ENCODE measurements at places on chromosomes 11 and 22.

DNA sequence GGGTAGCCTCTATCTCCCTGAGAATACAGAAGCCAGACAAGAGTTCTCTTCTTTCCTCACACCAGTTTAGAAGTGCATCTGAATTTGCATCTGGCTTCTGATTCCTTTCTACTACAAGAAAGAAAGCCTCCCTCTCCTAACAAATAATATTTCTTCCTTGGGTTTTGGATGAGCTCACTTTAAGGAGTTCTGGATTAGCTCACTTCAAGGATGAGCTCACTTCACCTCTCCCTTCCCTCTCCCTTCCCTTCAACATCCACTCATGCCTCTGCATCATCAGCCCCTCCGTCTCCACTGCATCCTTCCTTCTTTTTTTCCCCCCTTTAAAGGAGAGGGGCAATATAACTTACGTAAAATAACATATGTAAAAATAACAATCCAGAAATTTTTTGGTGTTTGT lies 1.6 kb upstream of the MTNR1B start:
- no peak for DNase-seq

GRCh38 chr11:121964591-121964990 lies 151.4 kb downstream of the BLID start:
- DNase-seq, result no peak

DNA sequence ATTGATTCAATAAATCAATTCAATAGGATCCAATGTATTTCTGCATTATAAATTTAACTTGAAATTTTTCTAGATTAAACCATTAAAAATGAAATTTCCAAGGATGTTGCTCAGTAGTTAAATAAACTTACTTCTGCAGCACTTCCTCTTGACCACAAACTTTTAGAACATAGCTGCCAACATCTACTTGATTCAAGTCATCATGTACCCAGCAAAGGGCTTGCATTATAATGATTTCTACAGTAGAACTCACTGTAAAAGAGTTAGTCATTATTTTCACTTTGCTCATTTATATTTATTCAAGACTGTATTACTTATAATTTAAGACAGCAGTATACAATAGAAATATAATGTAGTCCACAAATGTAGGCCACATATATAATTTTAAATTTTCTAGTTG lies 59.2 kb downstream of the PIK3C2A start:
- DNase-seq, result no peak

DNA sequence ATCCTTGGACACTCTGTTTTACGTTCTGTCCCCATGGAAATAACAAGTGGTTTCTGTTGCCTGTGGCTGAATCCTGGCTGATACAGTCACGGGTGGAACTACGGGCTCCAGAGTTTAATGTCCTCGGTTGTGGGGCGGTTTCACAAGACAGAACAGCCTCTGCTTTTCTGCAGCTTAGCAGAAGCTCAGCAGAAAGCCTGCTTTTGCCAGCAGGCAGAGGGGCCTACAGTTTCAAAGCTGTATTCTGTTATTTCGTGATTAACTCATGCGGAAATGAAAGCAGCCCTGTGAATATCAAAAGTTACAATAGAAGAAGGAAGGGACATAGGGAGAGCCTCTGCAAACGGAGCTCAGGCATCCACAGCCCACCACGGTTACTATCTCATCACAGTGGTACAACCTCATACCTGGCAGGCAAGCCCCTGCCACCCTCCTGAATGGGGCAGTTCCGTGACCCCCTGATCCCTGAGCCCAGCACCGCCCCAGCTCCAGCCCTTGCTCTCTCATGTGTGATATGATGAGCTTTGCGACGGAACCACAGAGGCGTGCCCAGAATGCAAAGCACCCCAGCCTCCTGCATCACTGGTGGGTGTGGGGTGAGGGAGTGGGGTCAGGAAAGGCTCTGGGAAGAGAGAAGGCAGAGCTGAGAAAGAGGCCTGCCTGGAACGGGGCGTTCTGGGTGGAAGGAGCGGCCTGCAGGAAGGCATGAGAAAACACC lies 360.6 kb downstream of the BRD1 start:
- DNase-seq, result no peak

DNA sequence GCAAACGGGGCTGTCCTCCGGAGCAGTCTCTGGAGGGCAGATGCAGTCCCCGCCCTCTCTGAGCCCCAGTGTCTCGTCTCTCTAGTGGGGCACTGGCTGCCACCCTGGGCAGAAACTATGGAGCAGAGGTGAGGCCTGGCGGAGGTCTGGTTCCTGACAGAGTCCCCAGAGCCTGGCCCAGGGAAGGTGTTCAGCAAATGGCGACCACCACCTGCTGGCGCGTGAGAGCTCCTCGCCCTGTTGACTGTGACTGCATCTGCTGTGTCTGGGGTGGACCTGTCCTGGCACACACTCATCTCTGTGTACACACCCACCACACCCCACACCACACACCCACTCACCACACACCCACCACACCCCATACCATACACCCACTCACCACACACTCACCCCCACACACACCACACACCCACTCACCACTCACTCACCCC lies 18.3 kb upstream of the TTLL12 start:
- DNase-seq, result no peak

DNA sequence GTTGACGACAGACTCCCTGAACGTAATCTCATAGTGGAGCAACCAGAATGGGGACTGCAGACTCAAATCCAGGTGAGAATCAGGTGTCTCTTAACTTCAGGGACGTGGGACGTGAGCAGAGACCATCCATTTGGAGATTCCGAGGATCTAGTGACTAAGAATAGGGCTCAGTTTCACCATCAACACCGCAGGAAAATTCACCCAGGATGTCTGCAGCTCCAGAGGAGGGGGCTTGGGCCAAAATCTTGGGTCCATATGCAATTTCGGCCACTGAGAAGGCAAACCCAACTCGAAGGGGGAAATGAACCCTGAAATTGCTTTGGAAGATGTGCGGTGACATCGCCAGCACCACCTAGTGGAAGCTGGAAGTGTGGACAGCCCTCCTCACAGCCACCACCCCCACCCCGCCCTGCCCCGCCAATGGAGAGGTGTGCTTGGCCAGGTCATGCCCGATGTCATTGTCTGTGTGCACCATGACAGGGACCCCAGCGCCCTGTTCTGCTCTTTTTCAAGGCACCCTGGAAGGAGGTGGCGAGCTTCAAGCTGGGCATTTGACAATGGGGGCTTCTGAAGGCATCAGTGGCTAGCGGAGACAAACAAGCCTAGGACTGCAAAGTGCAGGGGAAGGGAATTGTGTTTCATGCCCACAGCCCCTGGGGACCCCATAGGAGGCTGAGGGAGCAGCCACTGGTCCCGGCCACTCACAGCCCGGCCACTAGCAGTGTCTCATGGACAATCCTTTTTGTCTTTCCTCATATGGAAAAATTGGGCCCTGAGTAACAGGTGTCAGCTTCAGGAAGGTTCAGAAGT lies 24.8 kb downstream of the APOL1 start:
- DNase-seq, result peak; percentile 21

DNA sequence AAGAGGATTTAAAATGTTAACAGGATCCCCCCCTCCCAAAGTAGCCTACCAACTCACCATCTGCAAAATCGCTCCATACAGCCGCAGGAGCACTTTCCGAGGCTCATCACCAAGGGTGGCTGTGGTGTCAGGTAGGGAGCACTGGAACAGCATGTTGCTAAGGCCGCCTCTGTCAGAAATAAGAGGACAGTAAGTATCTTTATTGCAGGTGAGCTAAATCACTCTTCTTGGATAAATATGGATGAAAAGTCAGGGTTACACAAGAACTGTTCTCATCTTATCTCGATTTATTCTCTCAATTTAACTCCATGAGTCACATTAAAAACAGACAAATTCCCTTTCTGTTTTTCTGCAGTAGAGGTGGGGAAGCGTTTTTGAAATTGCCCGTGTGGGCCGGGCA lies 24.2 kb downstream of the CHKA start:
- DNase-seq, result no peak

- DNase-seq, result peak; percentile 38
Measured at GRCh38 chr11:67267188-67268080, 1.2 kb downstream of the GRK2 start.

DNA sequence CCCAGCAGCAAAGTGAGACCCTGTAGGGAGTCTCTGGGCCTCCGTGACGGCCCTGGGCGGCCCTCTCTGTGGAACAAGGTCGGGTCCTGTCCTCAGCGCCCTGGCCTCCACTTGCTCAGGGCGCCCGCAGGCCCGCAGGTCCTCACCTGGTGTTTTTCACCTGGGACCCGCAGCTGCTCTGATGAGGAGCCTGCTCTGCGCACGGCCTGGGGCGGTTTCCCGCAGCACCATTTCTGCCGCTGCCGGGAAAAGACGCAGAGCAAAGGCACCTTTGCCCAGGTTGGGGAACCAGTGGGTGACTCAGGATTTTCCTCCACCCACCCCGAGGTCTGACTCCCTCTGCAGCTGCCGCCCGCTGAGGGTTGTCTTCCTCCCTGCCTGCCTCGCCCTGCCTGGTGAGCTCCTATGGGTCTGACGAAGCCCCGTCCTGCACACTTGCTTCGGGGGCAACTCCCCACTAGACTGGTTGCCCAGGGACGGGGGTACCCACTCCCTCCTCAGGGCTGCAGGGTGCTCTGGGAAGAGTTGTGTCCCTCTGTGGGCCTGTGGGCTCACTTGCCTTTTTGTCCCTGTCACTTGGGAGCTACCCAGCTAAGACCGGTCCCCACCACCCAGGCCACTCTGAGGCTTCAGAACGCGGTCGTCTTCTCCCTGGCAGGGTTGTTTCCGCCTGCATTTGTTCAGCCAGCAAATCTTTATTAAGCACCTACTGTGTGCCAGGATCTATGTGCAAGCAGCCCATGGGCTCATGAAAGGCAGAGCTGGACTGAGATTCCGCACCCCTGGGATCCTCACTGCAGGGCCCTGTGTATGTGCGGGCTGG lies 89.5 kb downstream of the KCNQ1 start:
- no peak for DNase-seq

GRCh38 chr11:132595711-132596134 lies 936.6 kb downstream of the OPCML start:
- no peak for DNase-seq

GRCh38 chr11:125327518-125328224 lies 163.1 kb downstream of the PKNOX2 start:
- no peak for DNase-seq

Data from NCI-H146 (cell line).